T-cell (primary cell): ENCODE measurements at places on chromosomes 2 and 18.

GRCh38 chr2:193695367-193695766 lies 1500.6 kb upstream of the TMEFF2 start:
- DNase-seq = no peak

GRCh38 chr2:199756743-199757142 lies 94.2 kb downstream of the FTCDNL1 start:
- DNase-seq = no peak

- no peak for DNase-seq
These were observed 7.9 kb upstream of the NABP1 start for GRCh38 chr2:191670076-191670475.

DNA sequence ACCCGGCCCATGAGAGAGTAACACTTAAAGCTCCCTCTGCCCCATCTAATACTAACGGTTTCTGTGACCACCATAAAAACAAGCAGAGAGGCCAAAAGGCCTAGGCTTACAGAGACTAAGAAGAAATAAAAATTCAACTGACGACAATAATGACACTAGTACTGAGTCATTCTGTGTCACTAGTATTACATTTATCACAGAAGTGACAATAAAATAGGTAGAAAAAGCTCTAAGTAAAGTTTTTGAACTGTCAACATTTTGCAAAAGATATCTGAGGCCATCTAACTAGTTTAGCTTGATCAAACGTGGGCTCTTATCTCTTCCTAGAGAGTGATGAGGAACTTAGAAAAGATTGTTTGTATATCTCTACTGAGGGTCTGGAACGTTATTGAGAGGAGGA lies 35.6 kb downstream of the AP1S3 start:
- no peak for DNase-seq
